Dorsolateral prefrontal cortex (tissue), 122 donors: ENCODE measurements at places on chromosomes 1 and 21.

- DNase-seq = no peak
Measured at GRCh38 chr1:58830291-58830690, 46.4 kb upstream of the JUN start.

- DNase-seq = no peak
Measured at GRCh38 chr1:16021681-16022080, at the start of gene CLCNKA. Gene CLCNKA (plus strand): TSS chr1:16022036. CDS start chr1:16022620, 584 bp downstream.

- DNase-seq = no peak
Measured at GRCh38 chr1:14778541-14778897, 180.0 kb downstream of the KAZN start.

- DNase-seq = no peak
Measured at GRCh38 chr21:34891613-34891943, 157.5 kb downstream of the RUNX1 start.

DNA sequence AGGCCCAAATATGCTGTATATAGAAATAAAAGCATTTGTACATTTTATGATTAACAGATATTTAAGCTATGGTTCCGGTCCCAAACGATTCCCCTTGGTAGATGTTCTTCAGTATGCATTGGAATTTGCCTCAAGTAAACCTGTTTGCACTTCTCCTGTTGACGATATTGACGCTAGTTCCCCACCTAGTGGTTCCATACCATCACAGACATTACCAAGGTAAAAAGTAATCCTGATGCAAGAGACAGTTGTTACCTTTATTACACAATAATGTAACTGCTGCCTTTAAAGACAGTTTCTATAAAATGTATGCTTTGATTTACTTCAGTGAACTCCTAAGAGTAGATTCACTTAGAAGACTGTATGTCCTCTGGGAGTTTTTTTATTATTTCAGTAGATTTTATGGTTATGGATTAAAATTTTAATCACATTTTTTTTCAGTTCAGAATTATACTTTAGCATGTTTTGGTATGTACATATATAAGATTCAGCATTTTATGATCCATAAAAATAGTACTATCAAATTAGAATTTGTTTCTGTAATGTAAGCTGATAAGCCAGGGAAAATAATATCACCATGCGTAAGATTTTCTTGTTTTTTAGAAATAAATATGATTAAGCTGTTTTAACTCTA lies 96.5 kb downstream of the USP25 start:
- DNase-seq = no peak

DNA sequence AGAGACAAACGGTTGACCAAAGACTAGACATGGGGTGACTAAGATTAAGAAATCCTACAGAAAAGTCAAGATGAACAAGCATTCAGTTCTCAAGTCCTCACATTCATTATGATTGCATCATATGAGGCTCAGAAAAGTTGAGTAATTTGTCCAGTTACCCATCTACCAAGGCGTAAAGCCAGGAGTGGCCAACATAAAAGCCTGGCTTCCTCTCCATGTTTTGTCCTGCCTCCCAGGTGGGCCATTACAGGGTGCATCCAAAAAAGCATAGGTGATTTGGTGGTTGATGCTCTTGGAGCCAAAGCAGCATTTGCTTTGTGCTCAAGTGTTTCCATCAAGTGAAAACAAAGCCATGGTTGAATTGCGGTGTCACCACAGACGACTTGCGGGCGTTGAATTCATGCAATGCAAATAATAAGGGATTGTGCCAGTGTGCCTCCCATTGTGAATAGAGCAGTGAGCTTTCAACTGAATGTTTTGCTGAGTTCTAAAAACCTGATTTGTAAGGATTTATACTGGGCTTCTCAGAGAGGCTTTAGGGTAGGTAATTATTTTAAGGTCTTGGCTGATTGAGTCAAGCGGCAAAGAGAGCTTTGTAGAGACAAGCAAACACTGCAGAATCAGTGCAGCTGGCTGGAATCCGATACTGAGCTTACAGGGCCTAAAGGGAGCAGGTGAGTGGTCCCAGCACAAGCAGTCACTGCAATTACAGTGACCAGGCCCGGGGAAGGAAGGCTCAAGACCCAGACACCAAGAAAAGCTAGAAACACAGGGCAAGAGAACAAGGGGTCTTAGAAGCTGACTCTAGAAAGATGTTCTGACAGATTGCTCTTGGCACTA lies 54.1 kb downstream of the KCNJ15 start:
- no peak for DNase-seq

DNA sequence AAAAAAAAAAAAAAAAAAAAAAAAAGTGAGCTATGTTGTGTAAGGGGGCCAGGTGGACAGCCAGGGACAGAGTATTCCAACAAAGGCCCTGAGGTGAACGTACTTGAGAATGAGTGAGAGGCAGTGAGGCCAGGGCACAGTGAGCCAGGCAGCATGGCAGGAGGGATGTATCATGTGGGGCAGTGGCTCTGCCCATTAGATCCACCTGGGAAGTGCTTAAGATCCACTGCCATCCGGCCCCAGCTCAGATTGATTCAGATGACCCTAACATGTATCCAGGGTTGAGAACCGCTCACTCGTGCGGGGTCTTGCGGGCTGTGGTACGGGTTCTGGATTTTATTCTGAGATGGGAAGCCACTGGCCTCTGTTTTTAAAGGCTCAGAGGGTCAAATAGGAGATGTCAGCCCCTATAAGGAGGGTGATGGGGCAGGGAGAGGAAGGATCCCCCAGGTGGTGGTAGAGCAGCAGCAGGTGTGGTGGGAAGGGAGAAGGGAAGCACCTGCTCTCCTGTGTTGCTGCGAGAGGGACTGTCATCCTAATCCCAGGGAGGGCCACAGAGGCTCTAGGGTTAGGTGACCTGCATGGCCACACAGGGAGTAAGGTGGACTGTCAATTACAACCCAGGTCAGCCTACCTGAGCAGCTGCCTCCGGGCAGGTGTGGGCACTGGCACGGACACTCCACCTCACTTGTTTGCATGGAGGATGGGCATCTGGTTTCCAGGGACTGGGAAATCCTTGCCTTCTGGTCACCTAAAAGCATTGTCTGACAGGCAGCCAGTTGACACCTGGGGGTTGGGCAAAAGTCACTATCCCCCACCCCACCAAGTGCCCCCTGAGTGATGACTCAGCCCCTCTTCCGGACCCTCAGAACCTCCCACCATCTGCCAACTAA lies 31.6 kb downstream of the CDK18 start:
- peak; percentile 26 for DNase-seq

DNA sequence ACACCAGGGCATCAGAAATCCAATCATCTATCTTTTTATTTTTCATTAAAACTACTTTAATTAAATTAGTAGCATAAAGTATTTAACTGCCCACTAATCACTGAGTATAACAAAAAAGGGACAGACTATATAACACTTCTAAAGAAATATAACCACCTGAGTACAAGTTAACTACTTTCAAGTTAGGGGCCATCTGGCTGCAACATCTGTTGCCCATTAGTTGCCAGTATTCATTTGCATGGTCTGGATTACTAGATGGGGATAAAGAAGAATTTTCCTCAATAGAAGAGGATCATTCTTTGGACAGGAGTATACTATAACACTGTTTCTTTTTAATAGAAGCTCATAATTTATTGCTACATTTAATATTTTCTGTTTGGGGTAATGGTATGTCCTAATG lies 446.4 kb downstream of the AMY1C start:
- no peak for DNase-seq

DNA sequence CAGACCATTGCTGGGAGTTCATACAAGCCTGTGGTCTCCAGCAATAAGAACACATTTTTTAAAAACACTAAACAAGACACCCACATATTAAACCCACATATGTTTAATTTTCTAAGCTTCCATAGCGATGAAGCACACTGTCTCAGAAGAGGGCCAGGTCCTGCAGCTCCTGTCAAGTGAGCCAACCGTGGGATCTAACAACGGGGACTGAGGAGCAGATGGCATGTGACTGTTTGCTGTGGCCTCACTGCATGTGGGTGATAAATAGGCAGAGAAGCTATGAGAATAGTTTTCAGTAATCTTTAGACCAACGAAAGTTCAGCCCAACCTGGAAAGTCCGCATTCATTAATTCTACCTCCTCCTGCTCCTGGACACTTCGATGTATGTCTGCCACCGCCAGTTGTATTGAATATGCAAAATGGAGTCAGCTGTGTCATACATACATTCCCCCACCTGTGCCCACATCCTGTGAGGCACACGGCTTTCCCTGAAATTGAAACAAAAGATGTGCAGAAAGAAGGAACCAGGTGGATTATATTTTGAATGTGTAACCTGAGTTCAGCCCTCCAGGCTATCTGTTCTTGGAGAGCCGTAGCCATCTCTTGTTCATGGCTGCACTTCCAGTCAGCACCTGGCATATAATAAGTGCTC lies 88.2 kb downstream of the MIS18A start:
- DNase-seq = no peak

DNA sequence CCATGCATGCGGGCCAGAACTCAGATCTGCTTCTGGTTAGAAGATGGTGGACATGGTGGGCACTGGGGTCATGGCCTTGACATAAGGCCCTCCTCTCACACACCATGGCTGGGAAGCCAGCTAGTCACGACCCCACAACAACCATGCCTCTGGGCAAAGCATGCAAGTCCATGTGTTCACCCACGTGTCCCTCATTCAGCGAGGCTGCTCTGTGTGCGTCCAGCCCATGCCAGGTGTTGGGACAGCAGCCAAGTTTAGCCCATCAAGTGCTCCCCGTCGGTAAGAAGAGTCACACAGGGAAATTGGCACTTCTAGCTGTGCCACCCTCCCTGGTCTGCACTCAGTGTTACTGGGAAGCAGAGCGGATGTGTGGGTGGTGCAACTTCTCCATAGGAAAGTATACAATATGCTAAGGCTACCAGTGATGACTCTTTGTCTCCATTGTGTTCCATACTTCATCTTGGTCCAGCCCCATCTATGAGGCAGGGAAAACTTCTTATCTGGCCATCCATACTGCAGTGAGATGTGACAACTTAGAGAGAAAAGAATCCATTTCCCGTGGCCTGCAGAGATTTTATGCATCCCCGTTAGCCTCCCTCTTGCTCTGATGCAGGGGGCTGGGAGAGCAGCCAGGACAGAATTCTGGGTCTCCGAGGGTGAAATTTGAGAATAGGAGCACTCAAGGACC lies 198.0 kb downstream of the GRIK3 start:
- peak; percentile 56 for DNase-seq

DNA sequence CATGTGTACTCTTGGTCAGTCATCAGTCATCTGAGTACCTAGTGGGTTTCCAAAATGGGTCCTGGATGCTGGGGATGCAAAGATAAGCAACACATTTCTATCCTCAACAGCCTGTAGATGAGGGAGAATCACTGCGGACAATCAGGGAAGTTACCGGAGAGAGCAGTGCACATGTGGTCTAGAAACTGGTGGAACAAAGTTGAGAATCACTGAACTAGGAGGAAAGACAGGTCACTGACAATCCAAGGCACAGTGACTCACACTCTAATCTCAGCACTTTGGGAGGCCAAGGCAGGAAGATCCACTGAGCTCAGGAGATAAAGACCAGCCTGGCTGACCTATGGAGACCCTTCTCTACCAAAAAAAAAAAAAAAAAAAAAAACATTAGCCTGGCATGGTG lies 31.4 kb upstream of the LGALS8 start:
- no peak for DNase-seq

DNA sequence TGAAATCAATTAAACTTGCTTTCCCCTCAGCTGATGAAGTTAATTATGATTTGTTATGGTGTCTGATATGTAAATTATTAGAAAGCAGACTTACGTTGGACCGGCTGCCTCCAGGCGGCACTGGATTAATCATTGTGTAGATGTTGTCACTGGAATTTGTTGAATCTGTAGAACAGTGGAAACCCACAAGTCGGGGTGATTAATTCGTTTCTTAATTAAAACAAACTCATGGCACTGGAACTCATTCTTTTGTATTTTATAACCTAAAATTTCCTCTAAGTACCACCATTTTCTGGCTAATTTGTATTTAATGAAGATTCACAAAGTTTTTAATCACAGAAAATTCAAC lies 39.0 kb downstream of the MRPL37 start:
- no peak for DNase-seq

DNA sequence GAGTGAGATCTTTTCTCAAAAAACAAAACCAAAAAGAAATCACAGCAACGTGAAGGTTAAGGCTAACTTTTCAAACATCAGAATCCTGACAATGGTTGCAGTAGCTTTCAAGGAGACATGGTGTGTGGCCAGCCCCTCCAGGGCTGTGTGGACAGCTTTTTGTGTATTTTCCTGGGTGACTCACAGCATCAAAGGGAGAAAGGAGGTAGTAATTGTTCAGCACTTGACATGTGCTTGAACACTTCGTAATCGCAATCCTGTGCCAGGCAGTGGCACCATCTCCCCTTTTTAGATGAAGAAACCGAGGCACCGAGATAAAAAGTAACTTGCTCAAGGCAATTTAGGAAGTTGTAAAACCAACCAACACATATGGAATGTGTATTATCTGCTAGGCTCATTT lies 10.3 kb downstream of the NBL1 start:
- DNase-seq = no peak

DNA sequence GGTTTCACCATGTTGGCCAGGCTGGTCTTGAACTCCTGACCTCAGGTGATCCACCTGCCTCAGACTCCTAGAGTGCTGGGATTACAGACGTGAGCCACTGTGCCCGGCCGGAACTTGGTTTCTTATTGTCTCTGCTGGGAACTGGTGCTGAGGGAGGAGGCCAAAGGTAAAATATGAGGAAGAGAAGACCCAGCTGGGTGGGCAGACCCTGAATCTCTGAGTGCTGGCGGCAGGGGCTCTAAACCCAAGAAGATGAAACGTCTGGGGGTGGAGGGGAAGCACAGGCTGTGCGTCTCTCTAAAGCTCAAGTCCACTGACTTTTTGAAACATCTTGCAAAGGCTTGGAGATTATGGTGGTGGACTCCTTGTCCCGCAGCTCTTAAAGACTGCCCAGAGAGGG lies 82.0 kb upstream of the TLR5 start:
- no peak for DNase-seq

DNA sequence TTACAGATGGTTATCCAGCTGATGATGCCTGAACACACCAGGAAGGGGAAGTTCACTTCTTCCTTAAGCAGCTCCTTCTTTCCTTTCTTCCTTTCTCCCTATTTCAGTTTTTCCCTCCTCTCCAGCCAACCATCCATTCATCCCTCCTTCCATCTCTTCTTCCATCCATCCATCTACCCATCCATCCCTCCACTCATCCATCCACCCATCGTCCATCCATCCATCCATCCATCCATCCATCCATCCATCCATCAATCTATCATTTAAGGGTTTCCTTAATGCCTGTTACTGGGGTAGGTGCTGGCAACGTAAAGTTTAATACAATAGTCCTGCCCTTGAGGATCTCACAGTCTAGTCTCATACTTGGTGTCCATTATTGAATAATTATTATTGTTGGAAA lies 36.8 kb downstream of the C1orf21 start:
- no peak for DNase-seq

GRCh38 chr1:79293611-79294010 lies 287.1 kb upstream of the ADGRL4 start:
- no peak for DNase-seq

GRCh38 chr21:41774467-41775148 lies 7.8 kb upstream of the RIPK4 start:
- DNase-seq = no peak

DNA sequence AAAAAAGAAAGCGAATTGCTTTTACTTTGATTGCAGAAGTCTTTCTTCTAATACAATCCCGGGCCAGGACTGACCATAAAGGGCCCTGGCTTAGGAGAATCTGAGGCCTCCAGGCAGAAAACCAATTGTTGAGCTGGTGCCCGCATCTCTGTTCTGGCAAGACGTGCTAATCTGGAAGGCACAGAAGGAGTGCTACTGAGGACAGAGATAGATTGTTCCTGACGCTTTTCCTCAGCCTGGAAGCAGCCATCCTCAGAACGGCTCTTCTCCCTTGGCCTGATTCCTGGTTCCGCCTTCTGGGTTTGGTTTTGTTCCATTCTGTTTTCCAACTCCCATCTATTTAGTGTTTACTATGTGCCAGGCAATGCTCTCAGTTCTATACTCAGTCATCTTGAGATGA lies 44.8 kb upstream of the SPOCD1 start:
- no peak for DNase-seq

- no peak for DNase-seq
Measured at GRCh38 chr1:86648255-86648654, 56.1 kb upstream of the SH3GLB1 start.
